ENCODE measurements at places on chromosomes 13 and 19. TPM values are rescaled to one million over a fixed set of nuclear protein-coding genes. Genes with fewer than 3 reads are reported as not detected.

- DNase-seq, result no peak
These were observed 331.0 kb downstream of the DNAJC15 start for GRCh38 chr13:43354153-43354945.

GRCh38 chr13:45046445-45046844, 57.1 kb downstream of the GPALPP1 start:
- DNase-seq, result no peak

GRCh38 chr13:67225252-67226159, 4.6 kb downstream of the PCDH9 start:
- no peak for DNase-seq

C13orf46 gene
- 0.48 TPM for total RNA-seq

C19orf44 gene
- total RNA-seq, result 1.7 TPM
